ENCODE measurements at places on chromosomes 6 and 20.

DNA sequence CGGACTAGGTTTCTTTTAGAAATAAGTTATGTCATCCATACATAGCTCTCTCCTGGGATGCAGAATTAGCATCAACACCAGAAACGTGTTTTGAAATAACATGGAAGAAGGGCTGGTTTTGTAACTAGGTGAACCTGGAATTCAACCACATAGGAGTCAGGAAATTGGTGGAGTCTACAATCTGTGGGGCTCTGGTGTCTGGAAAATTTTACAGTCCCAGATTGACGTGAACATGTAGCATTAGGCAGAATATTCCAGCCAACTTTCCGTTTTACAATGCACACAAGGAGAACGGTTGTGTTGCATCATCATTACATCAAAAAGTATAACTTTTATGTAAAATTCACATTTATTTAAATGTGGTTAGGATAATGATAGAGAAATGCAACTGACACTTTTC is 1.9 kb downstream of the KCNQ5 start:
- DNase-seq: no peak

DNA sequence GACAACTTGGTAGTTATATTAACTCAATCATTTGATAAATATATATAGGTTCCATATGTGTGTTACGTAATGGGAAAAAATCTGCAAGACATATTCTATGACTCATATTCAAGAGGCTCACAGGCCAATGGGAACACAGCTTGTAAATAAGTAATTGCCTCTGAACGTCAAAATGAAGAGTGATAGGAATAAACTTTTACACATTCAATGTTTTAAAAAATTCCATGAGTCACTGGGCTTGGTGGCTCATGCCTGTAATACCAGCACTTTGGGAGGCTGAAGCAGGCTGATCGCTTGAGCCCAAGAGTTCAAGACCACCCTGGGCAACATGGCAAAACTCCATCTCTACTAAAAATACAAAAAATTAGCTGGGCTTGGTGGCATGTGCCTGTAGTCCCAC is 209.4 kb upstream of the MCHR2 start:
- DNase-seq: no peak

- DNase-seq: peak; percentile 61
These were observed 4.1 kb upstream of the ZNF512B start for GRCh38 chr20:63973636-63974401.

DNA sequence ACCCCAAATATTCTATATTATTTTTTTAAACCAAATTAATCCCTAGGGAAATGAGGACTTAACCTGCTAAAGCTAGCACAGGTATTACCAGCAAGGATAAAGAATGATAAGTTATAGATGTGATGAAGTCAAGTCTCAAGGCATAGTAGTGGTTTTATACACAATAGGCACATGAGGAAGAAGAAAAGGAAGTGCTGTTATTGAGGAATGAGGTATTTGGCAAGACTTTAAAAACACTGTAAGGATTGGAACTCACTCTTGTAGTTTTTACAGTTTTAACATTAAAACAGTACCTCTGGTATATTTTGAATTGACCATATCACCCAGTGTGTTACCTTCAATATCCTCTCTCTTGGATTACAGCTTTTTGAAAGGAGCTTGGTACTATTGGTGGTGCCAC is 54.6 kb downstream of the PHF3 start:
- DNase-seq: no peak

Measured in central memory CD8-positive, alpha-beta T cell (primary cell).